ENCODE measurements at places on chromosomes 5 and 9.

DNA sequence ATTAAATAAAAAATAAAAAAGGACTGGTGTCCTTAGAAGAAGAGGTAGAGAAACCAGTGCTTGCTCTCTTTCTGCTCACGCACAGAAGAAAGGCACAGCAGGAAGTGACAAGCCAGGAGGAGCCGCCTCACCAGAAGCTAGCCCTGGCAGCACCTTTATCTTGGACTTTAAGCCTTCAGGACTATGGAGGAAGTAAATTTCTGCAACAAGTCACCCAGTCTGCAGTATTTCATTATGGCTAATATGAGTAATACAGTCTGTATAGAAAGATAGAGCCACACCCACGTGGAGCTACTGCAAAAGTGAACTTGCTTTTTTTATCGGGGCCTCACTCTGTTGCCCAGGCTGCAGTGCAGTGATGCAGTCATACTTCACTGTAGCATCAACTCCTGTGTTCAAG is 68.4 kb downstream of the PDZD2 start:
- DNase-seq: no peak

DNA sequence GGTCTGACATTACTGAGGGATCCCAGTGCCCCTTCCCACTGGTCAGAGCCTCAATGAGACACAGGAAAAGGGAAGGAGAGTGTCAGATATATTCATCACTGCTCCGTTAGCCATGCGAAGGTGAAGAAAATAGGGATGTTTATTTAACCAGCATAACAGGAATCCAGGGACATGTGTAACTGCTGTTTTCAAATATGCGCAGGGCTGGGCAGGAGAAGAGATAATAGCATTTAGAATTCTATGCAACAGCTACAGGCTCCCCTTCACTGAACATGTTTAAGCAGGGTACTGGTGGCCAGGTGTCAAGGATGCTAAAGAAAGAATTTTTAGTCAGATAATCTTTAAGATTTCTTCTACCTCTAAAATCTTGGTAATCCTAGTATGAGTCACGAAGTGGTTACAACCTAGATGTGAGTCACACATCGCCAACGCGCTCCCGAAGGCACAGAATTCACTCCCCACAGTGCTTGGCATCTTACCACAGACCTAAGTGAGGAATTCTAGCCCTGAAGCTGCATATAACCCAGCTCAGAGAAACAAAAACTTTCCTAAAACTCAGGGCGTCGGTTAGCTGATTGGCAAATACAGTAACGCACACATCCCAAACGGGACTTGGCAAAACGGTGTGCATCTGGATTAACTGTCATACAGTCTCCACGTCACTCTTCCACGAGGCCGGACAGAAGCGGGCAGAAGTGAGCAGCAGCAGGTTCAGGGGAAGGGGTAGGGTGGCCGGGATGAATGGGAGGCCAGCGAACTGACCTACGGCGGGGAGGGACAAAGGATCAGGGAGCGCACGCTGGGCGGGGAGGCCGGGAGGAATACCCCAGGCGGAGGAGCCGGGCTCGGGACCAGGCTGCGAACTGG is 1.1 kb downstream of the CTNNAL1 start:
- peak; percentile 74 for DNase-seq

DNA sequence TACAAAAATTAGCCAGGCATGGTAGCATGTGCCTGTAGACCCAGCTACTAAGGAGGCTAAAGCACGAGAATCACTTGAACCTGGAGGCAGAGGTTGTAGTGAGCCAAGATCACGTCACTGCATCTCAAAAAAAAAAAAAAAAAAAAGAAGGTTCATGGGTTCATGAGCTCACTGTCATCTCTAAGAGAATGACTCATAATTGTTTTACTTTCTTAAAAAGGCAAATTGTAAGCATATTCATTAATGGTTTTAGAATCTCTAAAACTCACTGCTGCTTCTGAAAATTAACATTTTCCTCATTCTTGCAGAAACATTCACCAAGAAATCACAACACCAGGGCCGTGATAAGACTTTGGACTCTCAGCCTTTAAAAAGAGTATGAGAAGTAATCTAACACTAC is 103.6 kb downstream of the GNA14 start:
- no peak for DNase-seq

- no peak for DNase-seq
Observed at GRCh38 chr9:18707061-18707461, 233.1 kb downstream of the ADAMTSL1 start.

- no peak for DNase-seq
Observed at GRCh38 chr9:14585730-14586473, 107.3 kb downstream of the ZDHHC21 start.

GRCh38 chr5:67879620-67880510 is 335.7 kb upstream of the PIK3R1 start:
- no peak for DNase-seq

DNA sequence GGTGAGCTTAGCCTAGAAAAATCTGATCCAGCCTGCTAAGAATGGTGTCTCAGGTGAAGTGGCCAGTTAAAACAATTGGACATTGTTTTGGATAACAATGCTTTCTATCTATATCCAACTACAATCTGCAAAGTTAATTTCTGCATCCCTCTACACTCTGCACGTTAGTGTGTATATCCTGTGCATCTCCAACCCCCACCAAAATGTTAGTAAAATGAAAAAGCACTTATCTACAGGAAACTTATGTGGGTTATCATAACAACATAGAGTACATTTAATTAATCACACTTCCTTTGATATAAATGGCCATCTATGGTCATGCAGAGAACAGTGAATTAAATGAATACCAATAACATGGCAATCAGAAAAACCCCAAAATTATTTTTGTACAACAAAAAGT is 158.7 kb downstream of the NFIB start:
- no peak for DNase-seq

DNA sequence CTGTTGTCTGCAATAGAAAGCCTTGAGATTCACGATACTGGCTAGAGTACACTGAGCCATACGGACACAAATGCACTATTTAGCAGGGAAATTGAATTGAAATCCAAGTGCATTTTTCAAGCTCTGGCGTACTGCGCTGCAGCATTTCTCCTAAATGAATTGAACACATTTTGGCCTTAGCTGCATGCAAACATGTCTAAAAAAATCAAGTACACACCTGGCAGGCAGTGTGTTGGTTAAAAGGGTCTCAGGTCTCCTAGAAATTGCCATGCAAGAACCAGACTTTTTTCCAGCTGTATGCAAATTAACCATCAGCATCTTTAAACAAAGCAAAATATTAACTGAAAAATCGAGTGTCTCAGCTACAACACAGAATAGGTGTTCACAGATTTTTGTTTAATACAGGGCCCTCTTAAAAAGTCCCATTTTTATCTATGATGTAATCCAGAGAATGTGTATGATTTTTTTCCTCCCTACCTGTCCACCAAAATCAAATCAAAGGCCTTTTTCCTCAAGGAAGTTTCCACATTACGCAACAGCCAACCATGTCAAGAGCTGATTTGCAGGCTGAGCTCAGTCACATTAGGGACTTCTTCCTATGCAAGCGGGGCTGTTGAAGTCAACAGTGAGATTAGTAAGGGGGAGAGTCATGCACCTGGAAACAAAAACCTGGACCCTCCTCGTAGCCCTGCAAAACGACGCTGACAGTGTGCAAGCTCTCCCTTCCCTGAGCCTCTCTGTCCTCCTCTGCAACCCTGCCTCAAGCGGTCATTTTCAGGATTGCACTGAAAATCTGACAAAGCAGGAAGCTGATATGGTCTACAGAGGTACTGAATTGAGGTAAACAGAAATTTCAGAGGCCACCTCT is 14.1 kb upstream of the SFXN1 start:
- no peak for DNase-seq

DNA sequence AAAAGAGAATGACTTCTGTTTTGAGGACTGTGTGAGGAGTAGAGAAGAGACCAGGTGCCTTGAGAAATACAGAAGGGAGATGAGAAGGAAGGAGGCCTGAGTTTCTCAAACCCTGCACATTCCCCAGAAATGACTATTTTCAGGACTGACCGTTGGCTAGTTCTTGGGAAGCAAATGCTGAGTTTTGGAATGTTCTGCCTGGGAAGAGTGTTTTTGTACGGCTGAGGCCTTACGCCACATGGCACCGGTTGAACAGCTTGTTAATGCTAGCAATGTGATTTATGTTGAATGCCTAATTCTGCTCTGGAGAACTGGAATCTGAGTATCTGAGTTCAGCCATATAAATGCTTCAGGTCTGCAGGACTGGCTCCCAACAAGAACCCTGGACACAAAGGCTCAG is 152.7 kb upstream of the ADAMTS16 start:
- no peak for DNase-seq
